ENCODE measurements at places on chromosomes 2 and 18. TPM values are rescaled to one million over a fixed set of nuclear protein-coding genes. Genes with fewer than 3 reads are reported as not detected.

- H3K27ac ChIP-seq: no peak overlapping the region
- no peaks in the 10 kb centered on the region for H3K36me3 ChIP-seq
- no peaks in the 10 kb centered on the region for H3K27me3 ChIP-seq
- H3K4me3 ChIP-seq: no peak overlapping the region
- DNase-seq: no peak
- H3K4me1 ChIP-seq: no peaks in the 10 kb centered on the region
Measured at GRCh38 chr2:71882949-71883472, 264.7 kb downstream of the CYP26B1 start.

DNA sequence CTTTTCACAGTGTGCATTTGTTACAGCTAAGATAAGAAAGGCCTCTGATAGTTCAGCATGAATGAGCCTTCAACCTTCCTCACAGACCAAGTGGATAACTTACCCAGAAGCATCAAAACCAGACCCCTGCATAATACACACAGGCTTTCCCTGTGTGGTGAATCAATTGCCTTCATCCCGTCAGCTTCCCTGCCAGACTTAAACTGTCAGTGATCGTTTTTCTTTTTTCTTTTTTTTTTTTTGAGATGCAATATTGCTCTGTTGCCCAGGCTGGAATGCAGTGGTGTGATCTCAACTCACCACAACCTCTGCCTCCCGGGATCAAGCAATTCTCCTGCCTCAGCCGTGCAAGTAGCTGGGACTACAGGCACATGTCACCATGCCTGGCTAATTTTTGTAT, 20.5 kb upstream of the SLC35F5 start:
- H3K36me3 ChIP-seq: no peaks in the 10 kb centered on the region
- H3K27ac ChIP-seq: no peak overlapping the region

PID1 gene
- not detected for total RNA-seq

DNA sequence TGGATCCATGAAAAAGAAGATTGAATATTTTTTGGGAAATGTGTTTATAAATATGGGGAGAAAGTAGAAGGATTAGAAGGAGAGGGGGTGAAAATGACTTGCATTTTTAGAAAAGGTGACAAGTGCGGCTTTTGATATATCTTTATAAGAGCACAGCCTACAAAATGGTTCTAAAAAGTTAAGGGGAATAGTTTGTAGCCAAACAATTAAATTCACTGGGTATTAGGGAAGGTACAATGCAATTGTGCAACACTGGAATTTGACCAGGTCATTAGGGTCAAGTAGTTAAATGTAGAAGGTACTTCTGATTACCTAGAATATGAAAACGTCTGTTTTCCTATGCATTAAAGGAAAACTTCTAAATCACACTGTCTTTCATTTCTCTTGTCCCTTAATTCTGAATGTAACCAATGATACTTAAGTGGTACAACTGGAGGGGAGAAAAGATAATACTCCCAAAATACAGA, 44.5 kb upstream of the SERTAD2 start:
- no peak for DNase-seq
- H3K27me3 ChIP-seq: no peaks in the 10 kb centered on the region
- H3K4me1 ChIP-seq: peaks cover 59% of the 10 kb centered on the region
- H3K27ac ChIP-seq: peak overlapping the region; percentile 84
- H3K4me3 ChIP-seq: no peak overlapping the region

SOX11 gene
- not detected for total RNA-seq

RTP5 gene
- total RNA-seq: 0.30 TPM

DNA sequence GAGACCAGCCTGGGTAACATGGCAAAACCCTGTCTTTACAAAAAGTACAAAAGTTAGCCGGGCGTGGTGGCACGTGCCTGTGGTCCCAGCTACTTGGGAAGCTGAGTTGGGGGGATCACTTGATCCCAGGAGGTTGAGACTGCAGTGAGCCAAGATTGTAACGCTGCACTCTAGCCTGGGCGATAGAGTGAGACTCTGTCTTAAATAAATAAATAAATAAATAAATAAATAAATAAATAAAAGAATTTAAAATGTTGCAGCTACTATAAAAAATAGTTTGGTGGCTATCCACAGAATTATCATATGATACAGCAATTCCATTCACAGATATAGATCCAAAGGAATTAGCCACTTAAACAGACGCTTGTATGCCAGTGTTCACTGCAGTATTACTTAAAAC, 49.6 kb upstream of the AMMECR1L start:
- H3K27ac ChIP-seq: no peak overlapping the region
- H3K27me3 ChIP-seq: peaks cover 3% of the 10 kb centered on the region
- H3K4me3 ChIP-seq: no peak overlapping the region
- no peaks in the 10 kb centered on the region for H3K36me3 ChIP-seq
- H3K4me1 ChIP-seq: no peaks in the 10 kb centered on the region

CFAP210 gene
- not detected for total RNA-seq

MDH1 gene
- total RNA-seq: 212 TPM

DNA sequence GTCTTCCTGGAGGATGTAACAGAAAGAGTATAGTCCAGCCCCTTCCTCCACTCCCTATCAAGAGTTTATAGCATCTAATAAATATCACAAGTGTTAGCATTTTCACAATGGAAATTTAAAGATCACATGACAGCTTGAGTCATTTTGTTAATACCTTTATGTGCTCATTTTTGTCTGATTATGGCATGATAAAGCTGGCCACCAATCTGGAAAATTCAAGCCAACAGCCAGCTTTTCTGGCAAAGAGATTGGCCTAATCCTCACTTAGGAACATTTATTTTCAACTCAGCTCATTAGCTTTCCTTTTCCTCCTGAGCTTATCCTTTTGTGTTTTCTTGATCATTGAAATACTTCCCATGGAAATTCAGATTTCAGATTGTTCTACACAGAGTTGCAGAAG, 262.9 kb upstream of the RBMS1 start:
- no peaks in the 10 kb centered on the region for H3K4me1 ChIP-seq
- no peaks in the 10 kb centered on the region for H3K36me3 ChIP-seq
- no peak overlapping the region for H3K27ac ChIP-seq
- H3K4me3 ChIP-seq: no peak overlapping the region
- H3K27me3 ChIP-seq: no peaks in the 10 kb centered on the region
- DNase-seq: no peak

SETBP1 gene
- 27.4 TPM for total RNA-seq

DNA sequence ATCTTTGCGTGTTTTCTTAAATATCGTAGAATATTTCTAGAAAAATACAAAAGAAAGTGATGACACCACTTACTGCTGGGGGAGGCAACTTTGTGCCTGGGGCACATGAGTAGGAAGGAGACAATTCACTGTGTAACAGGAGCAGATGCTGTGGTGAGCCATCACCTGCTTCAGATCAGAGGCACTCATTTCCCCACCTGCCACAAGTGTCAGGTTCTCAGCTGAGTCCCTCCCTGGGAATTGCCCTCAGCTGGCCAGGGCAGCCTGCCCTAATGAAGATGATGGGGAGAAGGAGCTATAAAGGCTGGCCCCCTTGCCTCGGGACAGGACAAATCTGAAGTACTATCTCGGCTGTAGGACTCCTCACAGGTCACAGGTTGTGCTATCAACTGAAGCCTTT, 322.8 kb downstream of the STK39 start:
- no peak overlapping the region for H3K27ac ChIP-seq
- no peak overlapping the region for H3K4me3 ChIP-seq
- H3K4me1 ChIP-seq: no peaks in the 10 kb centered on the region
- H3K27me3 ChIP-seq: peaks cover 8% of the 10 kb centered on the region

- H3K27me3 ChIP-seq: peaks cover 1% of the 10 kb centered on the region
- no peak overlapping the region for H3K27ac ChIP-seq
- H3K4me1 ChIP-seq: no peaks in the 10 kb centered on the region
- H3K4me3 ChIP-seq: no peak overlapping the region
- no peak for DNase-seq
Measured at GRCh38 chr2:236617796-236618195, 48.2 kb downstream of the ACKR3 start.

GALNT3 gene
- 21.3 TPM for total RNA-seq

GPR55 gene
- total RNA-seq: 0.78 TPM

DNA sequence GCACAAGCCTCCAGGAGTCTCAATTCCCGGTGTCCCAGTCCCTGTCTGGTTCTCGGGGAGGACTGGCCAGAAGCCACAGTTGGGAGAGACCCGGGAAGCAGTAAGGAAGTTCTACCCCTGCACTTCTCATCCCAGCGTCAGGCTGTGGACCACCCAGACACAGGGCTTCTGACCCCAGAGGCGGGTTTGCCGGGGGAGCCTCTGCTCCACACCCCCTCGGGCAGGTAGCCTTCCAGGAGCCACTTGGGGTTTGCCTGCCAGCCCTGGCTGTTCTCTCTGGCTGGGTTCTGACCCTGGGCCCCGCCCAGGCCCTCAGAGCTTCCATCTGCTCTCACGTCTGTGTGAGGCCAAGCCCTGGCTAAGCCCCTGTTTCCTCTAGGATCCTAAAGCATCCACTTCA, 94.4 kb upstream of the GPC1 start:
- H3K27me3 ChIP-seq: peaks cover 2% of the 10 kb centered on the region
- H3K4me3 ChIP-seq: no peak overlapping the region
- no peak for DNase-seq
- no peak overlapping the region for H3K27ac ChIP-seq
- no peaks in the 10 kb centered on the region for H3K4me1 ChIP-seq

- H3K36me3 ChIP-seq: no peaks in the 10 kb centered on the region
- DNase-seq: no peak
- no peak overlapping the region for H3K27ac ChIP-seq
- no peak overlapping the region for H3K4me3 ChIP-seq
- peaks cover 3% of the 10 kb centered on the region for H3K4me1 ChIP-seq
Measured at GRCh38 chr18:9848170-9848879, 37.4 kb upstream of the TXNDC2 start.

DNA sequence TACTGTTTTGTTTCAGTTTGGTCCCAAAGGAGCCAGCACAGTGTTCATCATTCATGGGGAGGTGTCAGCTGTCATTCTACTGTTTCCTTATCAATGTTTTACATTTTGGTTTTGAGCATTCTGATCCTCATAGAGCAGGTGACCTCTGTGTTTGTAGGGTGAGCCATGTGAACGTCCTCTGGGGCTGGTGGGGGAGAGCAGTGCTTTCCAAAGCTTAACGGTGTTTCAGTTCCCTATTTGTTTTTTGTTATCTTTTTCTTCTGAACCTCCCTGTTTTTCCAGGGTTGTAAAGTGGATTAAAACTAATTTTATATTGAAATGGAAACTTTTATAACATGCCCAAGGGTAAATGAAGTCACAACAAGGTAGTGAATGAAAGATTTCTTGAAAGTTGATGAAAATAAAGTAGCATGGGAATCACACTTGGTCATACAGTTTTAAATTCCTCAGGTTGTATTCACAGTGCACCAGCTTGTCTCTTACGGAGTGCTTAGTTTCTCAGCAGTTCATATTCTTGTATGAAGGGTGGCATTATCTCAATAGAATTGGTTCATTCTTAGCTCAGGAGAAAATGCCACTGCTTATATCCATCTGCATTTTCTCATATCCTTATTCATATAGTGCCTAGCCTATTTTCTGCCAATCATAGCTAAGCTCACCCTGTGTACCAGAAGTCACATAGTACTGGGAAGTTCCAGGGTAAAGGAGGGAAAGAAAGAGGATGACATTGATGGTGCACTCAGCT, 54.5 kb downstream of the MAP4K4 start:
- DNase-seq: no peak
- H3K36me3 ChIP-seq: peaks cover 8% of the 10 kb centered on the region
- H3K27me3 ChIP-seq: no peaks in the 10 kb centered on the region
- H3K4me3 ChIP-seq: no peak overlapping the region
- H3K4me1 ChIP-seq: peaks cover 35% of the 10 kb centered on the region
- H3K27ac ChIP-seq: no peak overlapping the region

- H3K27me3 ChIP-seq: peaks cover 2% of the 10 kb centered on the region
- no peak overlapping the region for H3K27ac ChIP-seq
- no peaks in the 10 kb centered on the region for H3K36me3 ChIP-seq
- DNase-seq: no peak
- no peak overlapping the region for H3K4me3 ChIP-seq
- no peaks in the 10 kb centered on the region for H3K4me1 ChIP-seq
Measured at GRCh38 chr2:119305497-119306195, 61.0 kb downstream of the C2orf76 start.

SOWAHC gene
- 1.7 TPM for total RNA-seq

RNF152 gene
- 0.21 TPM for total RNA-seq

DNA sequence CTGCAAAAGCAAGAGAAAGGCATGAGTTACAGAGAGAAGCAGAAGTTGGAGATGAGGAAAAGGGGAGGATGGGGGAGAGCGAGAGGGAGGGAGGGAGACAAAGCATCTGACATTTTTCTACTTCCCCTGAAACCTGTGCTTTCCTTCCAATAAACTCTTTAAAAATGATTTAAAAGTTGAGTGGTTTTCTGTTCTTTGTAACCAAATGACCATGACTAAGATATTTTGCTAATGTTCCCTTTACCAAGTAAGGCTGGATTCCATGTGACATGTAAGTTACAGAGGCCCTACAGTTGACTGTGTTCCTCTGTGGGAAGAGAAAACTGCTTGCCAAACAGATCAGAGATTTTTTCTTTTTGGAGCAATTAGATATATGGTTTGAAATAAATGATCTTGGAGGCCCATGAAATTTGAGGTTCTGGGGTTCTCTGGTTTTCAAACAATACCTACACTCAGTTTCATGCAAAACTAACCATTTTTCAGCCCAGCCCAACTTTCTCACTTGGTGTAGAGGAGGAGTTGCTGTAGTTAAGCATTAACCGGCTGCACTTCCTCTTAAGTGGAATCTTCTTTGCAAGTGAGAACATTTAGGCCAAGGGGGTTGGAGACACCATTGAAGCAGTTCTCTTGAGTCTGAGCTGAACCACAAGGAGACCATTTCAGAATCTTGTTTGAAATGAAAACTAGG, 34.5 kb downstream of the INSIG2 start:
- H3K4me1 ChIP-seq: peaks cover 4% of the 10 kb centered on the region
- H3K27ac ChIP-seq: no peak overlapping the region

GPBAR1 gene
- total RNA-seq: 0.41 TPM

DNA sequence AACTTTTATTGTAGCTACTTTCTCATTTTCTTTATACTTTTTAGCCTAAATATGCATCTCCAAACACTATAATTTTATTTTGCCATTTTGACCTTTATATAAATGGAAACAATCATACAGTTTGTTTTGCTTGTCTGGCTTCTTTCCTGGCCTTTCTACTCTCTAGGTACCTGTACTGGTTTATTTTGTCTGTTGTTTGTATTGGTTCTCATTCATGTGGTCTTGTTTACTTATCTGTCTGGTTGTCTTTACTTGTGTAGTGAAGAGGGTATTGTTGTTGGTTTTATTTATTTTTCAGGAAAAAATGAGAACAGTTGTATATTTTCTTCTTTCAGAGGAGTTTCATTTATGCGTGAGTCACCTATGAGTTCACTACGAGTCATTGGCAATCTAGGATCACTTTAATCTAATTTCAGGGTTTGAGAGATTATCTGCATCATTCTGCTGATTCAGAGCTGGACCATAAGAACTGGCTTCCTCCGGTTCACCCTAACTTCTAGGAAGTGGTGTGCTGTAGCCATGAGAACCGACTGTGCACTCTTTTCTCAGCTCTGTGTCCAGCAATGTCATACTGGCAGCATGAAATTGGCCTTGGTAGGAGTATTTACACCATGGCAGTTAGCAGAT, 33.1 kb upstream of the HDAC4 start:
- peaks cover 7% of the 10 kb centered on the region for H3K4me1 ChIP-seq
- H3K27ac ChIP-seq: peak overlapping the region; percentile 26
- peaks cover 4% of the 10 kb centered on the region for H3K36me3 ChIP-seq
- no peak for DNase-seq

EHD3 gene
- 2.0 TPM for total RNA-seq

ADD2 gene
- total RNA-seq: 3.1 TPM

MYOM1 gene
- total RNA-seq: 2.4 TPM
